Posterior cingulate gyrus (tissue), 11 donors: ENCODE measurements at places on chromosomes 6 and 20.

GRCh38 chr6:14520029-14520428 is 402.5 kb downstream of the CD83 start:
- DNase-seq = no peak

DNA sequence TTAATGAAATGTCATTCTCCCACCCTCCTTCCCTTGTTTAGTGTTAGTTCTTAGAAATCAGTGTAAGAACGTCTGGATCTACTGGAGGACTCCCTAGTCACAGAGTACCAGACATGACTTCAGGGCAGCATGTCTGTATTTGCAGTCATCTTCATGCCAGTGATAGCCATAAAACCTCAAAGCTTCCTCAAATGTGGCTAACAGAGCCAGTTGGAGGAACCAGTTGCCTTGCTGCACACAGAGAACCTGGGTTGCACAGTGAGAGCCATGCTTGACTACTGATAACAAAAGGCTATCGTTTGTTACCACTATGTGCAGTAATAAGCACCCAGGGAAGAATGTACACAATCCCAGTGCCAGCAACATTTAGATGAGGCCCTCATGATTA is 20.1 kb downstream of the NT5E start:
- DNase-seq = no peak

DNA sequence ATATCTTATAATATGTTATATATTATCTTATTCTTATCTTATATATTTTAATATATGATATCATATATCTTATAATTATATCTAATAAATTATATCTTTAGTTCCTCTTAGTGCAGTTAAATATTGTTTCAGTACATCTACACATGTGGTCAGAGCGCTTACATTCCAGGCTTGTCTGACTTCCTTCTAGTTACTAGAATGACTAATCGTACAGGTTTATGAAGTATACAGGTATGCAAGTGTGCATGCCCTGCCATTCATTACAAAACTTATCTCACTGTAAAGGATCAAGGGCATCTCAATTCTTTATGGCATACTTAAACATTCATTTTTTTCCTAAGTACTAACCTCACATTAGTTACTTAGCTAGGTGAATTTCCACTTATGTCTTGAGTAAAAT is 1278.0 kb upstream of the MAP3K7 start:
- DNase-seq = no peak

GRCh38 chr6:108171918-108172516 is 6.2 kb downstream of the NR2E1 start:
- DNase-seq = no peak

DNA sequence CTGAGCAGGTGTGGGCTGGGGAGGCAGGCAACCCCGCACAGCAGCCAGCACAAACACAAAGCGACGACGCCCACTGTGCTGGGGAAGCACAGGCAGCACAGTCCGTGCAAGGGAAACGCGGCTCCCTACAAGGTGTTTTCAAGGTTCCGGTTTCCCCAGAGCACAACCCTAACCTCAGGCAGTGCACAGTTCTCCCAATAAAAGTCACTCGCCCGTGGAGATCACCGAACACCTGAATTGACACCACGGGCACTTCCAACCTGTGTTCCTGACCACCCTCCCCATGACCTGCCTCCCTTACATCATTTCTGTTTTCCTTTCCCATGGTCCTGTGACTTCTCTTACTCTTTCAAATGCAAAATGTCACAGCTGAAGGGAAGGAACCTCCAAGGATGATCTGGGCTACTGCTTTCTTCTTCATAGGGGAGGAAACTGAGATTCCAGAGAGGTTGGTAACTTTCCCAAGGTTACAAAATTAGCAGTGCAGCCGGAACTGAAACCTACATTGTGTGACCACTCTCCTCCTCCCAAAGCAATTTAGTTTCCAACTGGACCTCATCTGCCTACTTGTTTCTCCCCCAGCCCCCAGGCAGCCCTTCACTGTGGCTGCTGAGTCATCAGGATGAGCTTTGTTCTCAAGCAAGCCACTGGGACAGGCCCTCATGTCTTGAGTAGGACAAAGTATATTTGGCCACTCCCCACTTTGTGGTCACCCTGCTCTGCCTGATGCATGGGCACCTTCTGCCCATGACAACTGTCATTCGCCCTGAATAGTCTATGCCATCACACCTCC is 125.3 kb downstream of the ATXN1 start:
- peak; percentile 27 for DNase-seq

DNA sequence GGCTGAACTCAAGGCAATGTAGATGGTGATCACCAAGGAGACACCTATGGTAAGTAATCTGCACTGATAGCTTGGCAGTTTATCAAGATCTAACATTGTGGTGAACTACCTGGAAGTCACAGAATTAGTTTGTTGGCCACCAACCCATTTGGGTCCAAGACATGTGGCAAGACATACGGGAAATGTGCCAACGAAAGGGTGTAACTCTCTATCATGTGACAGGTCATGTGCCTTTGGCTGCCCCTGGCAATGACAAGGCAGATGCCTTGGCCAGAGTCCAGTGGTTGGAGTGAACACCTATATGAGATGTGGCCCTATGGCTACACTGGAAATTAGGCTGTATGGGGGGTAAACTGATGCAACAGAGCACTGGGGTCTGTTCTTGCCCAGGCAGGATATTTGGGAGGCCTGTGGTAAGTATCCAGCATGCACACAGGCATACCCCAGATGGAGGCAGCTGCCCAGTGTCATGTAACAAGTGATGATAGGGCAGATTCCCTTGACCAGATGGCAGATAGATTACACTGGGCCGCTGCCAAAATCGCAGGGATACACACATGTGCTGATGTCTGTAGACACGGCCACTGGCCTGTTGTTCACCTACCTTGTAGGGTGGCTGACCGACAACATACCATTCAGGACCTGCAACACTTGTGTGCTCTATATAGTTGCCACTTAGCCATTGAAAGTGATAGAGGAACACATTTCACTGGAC is 35.5 kb upstream of the HSF2 start:
- DNase-seq = no peak

DNA sequence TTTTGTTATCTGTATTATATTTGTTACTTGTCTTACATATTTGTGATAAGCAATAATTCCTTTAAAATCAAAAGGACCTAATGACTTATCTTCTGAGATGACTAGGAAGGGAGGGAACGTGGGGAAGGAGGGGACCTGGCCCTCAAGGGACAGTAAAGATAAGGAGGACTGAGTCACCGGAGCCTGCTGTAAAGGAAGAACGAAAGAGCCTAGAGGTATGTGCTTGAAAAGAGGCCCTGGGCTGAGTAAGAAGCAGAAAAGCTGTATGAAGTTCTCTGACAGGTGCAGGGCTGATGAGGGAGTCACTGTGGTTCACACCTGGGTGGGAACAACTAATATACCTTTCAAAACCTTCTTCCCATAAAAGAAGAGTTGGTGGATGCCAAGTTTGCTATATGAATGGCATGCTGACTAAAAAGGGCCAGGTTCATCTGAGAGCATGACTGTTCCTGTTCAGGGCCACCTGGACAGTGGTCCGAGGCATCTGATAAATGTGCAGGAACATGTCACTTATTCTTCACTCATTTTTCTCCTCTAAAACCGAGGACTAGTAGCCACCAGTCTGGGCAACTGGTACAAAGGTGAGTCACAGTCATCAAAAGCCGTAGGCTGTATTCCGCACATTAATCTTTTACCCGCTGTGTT is 111.3 kb downstream of the TNFAIP3 start:
- no peak for DNase-seq

DNA sequence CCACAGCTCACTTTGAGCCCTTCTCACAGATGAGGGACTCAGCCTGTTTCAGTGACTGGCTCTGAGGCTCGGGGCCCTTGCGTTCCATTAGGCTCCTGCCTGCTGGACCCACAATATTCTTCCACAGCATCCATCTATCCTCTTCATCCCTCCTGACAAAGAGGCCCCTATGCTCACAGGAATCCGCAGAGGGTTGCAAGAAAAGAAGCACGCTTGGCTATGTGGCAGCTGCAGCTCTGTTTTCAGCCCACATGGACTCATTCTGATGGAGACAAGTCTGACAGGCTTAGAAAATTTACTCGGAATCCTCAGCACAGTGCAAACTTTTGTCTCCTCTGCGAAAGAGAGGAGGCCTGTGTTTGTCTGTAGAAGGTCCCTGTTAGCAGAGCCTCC is 207.5 kb downstream of the SYNDIG1 start:
- no peak for DNase-seq

GRCh38 chr6:147530132-147531060 is 21.9 kb downstream of the SAMD5 start:
- DNase-seq = no peak

DNA sequence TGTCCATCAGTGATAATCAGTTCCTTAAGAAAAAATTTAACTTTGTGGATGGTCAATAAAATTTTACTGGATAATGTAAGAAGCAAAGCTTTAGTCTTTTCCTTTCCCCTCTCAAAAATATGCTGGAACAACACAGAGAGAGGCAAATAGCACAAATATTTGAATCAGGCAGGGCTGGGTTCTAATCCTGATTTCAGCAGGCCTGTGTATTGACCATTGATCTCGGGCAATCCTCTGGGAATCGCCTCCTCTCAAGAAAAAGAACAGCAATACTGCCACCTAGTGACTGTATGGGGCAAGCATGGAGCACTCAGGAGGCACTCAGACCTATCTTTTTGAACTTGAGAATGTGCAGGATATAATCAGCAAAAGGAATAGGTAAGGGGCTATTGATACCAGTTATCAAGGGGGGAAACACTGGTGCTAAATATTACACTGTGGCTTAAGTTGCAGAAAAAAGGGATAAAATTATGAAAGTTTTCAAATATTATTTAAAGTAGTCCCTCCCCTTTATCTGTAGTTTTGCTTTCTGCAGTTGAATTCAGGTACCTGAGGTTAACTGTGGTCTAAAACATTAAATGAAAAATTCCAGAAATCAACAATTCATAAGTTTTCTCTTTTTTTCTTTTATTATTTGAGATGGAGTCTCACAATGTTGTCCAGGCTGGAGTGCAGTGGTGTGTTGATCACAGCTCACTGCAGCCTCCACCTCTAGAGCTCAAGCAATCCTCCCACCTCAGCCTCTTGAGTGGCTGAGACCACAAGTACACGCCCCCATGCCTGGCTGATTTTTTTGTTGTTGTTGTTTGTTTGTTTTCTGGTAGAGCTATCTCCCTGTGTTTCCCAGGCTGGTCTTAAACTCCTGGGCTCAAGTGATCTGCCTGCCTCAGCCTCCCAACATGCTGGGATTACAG is 91.8 kb upstream of the NHSL1 start:
- DNase-seq = peak; percentile 42
